ENCODE measurements at places on chromosomes 3 and 15. TPM values are rescaled to one million over a fixed set of nuclear protein-coding genes. Genes with fewer than 3 reads are reported as not detected.

FSIP1 gene
- total RNA-seq = 1.2 TPM

GRCh38 chr15:73964736-73965093 is 27.4 kb downstream of the STOML1 start:
- DNase-seq = no peak

- no peak for DNase-seq
Observed at GRCh38 chr3:186108106-186108940, 566 bp downstream of the ETV5 start.

DNA sequence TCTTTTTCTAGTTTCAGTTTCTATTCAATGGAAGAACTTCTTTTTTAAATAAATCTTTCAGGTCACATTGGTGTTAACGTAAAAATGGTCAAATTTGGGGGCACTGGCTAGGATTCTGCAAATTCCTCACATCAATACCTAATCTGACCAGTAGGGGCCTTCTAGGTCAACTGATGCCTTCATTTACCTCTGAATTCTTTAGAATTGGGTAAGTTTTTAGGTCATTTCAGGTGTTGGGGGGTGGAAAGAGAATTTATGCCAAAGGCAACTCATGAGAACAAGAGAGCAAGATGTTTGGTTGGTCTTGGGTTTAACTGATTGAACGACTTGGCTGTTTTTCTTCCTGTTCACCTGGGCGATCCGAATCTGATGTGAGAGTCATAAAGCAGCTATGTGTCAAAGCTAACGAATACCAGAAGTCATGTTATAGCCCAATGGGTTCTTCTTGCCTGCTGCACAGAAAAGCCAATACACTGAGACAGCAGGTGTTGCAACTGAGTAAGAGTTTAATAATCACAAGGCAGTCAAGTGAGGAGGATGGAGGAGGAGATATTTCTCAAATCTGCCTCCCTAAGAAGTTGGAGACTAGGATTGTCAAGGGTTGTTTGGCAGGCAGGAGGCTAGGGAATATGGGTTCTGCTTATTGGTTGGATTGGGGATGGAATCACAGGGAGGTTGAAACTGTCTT is 15.3 kb downstream of the LRRC49 start:
- no peak for DNase-seq

BCHE gene
- total RNA-seq = 1.1 TPM

SUCNR1 gene
- total RNA-seq = 0.14 TPM

SAXO2 gene
- 2.2 TPM for total RNA-seq

GRCh38 chr3:34842706-34843480 is 796.4 kb upstream of the ARPP21 start:
- no peak for DNase-seq

KLHL40 gene
- total RNA-seq = not detected

GRCh38 chr15:73344056-73344455 is 24.7 kb downstream of the HCN4 start:
- no peak for DNase-seq

- no peak for DNase-seq
Observed at GRCh38 chr15:70480196-70480856, 283.0 kb downstream of the UACA start.

GRCh38 chr15:85623315-85624049 is 171.2 kb downstream of the KLHL25 start:
- no peak for DNase-seq

DNA sequence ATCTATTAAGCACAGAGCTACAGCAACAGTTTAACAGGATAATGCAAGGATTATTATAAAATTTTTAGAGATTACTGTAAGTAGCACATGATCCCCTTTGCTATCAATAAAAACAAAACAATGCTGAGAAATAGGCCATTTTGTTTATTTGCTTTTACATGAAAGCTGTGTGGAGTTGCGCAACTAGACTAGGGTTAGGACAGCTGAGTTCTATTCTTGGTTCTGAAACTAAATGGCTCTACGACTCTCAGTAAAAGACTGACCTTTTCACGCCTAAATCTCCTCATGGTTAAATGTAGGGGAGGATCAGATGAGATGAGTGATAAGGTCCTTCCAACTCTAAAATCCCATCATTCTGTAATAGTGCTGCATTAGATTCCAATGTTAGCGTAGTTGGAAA is 25.0 kb downstream of the KCNMB2 start:
- DNase-seq = no peak

RPUSD2 gene
- 10.1 TPM for total RNA-seq

- DNase-seq = no peak
Observed at GRCh38 chr3:30408105-30408557, 198.3 kb upstream of the TGFBR2 start.

DNA sequence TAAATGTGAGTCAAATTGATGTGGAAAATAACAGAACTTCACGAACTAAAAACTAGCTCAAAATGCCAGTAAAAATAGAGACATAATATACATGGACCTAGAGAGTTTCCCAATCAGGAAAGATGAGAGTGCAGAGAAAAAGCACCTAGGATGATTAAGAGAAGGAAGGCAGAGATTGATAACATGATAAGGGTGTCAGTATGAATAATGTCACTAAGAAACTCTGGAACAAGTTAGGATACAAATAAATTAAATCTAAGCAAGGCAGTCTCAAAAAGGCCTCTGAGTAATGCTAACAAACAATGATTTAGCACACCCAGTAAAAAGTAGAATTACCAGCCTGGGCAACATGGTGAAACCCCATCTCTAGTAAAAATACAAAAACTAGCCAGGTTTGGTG is 304.7 kb upstream of the DPPA4 start:
- DNase-seq = no peak

DNA sequence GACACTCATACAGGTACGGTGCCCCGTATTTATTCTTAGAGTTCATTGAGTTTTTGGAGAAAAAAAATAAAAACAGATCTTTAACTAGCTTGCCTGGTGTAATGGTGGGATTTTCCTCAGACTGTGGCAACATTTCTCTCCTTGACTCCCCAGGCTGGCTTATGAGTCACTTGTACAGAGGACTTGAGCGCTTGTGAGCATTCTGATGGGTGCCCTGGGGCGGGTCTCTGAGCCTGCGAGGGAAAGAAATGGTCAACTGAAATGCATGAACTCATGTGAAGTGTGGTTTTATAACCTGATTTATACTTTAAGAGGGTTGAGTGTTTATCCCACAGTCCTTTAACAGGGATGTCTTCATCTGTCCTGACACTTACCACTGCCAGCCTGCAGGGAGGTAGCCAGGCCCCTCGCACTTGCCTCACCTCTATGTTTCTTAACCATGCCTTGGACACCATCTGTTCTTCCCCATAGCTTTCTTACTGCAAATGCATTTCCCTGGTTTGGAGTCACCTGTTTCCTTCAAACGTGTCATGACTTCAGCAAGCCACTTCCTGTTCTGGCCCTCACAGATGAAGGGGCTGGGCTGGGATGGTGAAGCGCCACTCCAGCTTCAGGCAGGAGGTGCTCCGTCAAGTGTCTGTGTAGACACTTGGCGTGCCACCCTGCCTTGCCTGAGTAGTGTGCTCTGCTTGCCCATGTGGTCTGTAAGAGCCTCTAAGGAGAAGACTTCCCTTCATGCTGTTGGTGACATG is 118.7 kb downstream of the PDE8A start:
- no peak for DNase-seq

GRCh38 chr15:72554471-72555425 is 80.6 kb downstream of the ARIH1 start:
- DNase-seq = no peak

DNA sequence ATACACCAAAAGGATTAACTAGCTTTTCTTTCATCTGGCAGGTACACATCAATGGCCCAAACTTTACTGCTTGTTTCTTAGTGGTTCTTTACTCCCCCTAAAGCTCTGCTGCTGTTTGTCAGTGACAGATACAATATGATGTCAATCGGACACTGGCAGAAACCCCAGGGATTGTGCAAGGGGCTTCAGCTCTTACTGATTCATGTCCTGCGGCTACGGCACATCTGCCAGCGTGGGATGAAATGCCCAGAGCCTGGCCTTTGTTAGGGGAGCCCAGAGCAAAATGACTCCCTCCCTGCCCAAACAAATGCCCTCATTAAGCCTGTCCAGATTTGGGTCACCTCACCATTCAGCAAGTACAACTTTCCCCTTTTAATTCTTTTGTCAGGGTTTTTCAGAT is 28.3 kb downstream of the SRP14 start:
- no peak for DNase-seq

GRCh38 chr3:179806177-179806576 is 153.3 kb downstream of the USP13 start:
- no peak for DNase-seq

DNA sequence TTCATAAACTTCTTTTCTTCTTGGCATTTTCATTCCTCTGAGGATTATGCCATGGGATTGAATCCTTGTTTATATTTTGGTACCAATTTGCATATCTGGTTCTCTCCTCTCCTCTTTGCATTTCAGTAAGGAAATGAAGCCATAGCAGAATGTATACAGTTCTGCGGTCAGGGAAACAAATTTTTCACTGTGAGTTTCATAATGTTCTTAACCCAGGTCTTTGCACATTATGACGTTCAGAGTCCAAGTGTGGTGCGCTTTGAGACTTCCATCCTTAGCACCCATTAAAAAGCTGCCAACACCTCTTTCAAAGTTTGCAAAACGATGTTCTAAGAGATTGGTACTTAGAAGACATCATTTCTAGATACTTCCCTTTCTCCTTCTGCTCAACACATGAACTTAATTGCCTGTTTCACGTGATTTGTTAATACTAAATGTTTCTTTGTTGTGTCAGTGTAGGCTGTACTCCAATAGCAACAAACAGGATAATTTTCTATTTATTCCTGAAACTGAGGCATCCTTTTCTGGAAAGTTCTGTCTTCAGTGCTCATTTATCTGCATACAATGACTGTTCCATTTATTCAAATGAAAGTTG is 953.1 kb upstream of the NR2F2 start:
- DNase-seq = no peak

DNA sequence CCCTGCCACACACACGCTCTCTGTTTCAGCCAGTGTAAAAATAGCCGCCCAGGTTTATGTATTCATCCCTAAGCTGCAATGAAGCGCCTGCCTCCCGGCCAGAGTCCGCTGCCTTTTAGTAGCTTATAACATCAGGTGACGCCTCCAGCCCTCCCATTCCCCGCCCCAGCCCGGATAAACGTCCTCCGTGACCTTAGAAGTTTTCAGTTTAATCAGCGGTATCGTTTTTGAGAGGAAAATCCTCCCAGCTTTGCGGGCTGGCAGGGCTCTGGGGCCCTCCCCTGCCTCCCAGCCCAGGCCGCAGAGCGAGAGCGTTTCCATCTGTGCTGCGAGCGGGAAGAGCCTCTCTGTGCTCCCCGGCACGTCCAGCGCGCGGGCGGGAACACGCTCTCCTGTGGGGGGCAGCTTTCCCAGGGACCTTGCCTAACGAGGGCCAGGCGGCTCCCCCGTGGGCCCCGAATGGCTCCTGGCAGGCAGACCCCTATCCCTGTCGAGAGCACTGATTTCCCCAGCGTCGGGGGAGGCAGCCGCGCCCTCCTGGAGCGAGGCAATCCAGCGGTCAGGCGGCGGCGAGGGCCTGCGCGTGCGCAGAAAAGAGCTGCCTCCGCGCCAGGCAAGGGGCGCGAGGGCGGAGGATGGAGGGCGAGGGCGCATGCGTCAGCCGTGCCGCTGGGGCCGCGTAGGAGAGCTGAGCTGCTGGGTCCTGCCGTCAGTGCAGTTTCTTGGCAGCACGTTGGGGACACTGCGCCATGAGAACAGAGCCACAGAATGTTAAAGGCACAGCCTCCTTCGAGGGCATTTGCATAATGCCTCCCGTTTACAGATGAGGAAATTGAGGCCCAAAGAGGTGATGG is 71.1 kb downstream of the CCNL1 start:
- DNase-seq = no peak

ANKRD63 gene
- not detected for total RNA-seq

DNA sequence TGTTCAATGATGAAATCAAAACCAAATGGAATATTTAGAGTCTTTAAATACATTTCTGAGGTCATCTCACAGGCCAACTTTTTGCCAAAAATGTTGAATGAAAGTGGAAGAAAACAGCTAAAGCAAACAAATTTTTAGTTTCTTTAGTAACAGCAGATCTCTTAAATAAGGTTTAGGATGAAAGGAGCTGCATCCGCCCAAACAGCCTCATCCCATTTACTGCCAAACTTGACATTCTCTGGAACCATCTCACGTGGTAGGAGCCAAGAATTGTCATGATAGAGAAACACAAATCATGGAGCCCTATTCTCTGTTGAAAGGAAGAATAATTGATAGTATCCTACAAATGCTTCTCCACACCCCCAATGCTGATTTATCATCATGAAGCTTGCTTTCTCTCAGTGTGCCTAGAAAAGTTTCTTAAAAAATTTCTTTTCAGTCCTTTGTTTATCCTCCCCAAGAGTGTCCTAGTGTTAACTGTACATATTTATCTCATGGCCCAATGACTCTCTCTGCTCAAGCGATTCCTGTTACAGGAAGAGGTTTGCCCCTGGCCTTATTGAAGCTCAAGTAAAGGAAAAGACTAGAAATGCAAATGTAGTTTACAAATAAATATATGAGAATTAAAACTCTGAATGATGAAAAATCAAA is 23.4 kb downstream of the SLC9A9 start:
- no peak for DNase-seq

DNA sequence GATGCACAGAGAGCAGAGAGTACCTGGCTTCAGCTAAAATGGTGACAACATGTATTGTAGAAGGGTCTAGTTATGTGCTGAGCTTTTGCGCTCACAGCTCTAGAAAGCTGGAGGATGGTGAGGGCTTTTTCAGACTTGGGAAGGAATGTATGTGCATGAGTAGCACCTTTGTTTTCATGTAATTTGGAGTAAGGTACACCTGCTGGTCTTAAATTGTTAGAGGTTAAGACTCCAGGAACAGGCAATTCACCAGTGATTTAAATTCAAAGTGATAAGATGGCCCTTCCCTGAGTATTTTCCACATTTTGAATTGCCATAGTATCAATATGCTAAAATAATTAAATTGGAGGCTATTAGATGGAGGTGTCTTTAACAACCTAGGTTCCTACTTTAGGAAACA is 436.4 kb upstream of the GOLIM4 start:
- DNase-seq = no peak

DNA sequence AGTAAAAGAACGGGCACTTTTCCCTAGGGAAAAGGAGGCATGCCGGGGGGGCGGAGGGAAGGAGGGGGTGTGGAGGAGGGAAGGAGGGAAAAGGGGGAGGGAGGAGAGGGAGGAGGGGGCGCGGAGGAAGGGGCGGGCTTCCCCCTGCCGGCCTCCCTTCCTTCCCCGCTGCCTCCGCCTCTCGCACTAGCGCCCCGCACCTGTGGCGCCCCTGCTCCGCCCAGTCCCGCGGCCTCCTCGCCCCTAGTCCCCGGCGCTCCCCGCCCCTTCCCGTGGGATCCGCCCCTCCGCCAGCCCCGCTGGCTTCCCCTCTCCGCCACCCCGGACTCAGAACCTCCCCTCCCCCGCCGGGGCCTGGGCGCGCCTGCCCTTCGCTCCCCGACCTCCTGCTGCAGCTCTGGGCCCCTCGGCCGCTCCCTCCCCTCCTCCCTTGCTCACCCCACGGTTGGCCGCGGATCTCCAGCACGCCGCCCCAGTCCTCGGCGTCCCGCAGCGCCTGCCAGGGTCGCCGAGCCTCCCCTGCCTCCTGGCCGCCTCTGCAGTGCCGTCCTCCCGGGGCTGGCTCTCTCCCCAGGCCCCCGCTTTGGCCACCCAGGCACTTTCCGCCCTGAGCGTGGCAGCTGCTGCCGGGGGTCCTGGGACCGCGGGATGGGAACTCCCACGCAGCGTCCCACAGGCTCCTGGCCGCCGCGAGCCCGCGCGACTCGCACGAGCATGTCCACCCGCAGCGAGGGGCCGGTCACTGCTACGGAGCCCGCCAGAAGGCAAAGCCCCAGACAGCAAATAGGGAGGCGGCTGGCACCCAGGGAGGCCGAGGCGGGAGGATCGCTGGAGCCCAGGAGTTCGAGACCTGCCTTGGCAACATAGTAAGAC is 147.4 kb downstream of the TJP1 start:
- no peak for DNase-seq

LSAMP gene
- 0.87 TPM for total RNA-seq

- no peak for DNase-seq
Observed at GRCh38 chr15:48394970-48395369, 63.7 kb downstream of the DUT start.

- no peak for DNase-seq
Observed at GRCh38 chr15:70474471-70475406, 288.6 kb downstream of the UACA start.

Measured in epithelial cell of proximal tubule (primary cell).